ENCODE measurements at places on chromosomes 3 and 15. TPM values are rescaled to one million over a fixed set of nuclear protein-coding genes. Genes with fewer than 3 reads are reported as not detected.

SLC9A9 gene
- 32.8 TPM for total RNA-seq

CIB1 gene
- total RNA-seq = 12.8 TPM

C3orf20 gene
- not detected for total RNA-seq

PP2D1 gene
- total RNA-seq = not detected

LRRIQ4 gene
- total RNA-seq = 0.09 TPM

DUOXA2 gene
- not detected for total RNA-seq

SLC15A2 gene
- 0.18 TPM for total RNA-seq

KLHL40 gene
- not detected for total RNA-seq

RTP3 gene
- not detected for total RNA-seq

FGF7 gene
- 97.7 TPM for total RNA-seq

ECE2 gene
- total RNA-seq = not detected

SENP8 gene
- 3.8 TPM for total RNA-seq

CACNA1D gene
- total RNA-seq = 1.9 TPM

GPR62 gene
- total RNA-seq = not detected

MST1 gene
- total RNA-seq = 2.9 TPM

NUSAP1 gene
- total RNA-seq = 21.3 TPM

PLAAT1 gene
- total RNA-seq = 0.90 TPM

ADAMTSL3 gene
- 2.0 TPM for total RNA-seq

SMCO1 gene
- total RNA-seq = not detected

DOCK3 gene
- 0.36 TPM for total RNA-seq

ACTRT3 gene
- total RNA-seq = 4.3 TPM

SLC2A2 gene
- not detected for total RNA-seq

CPA3 gene
- total RNA-seq = 0.18 TPM

GUCA1C gene
- total RNA-seq = not detected

KCNMB3 gene
- 0.08 TPM for total RNA-seq

ABI3BP gene
- 108 TPM for total RNA-seq

SEMA3G gene
- total RNA-seq = not detected

CASR gene
- not detected for total RNA-seq

MASP1 gene
- 19.2 TPM for total RNA-seq

PIF1 gene
- total RNA-seq = 7.4 TPM

TMEM89 gene
- not detected for total RNA-seq

DNAH1 gene
- total RNA-seq = 3.4 TPM

RAB6B gene
- 0.36 TPM for total RNA-seq

ZPLD1 gene
- 0.33 TPM for total RNA-seq

All from fibroblast of the aortic adventitia (primary cell).